IMR-90 (cell line): ENCODE measurements at places on chromosomes 4 and X. TPM values are rescaled to one million over a fixed set of nuclear protein-coding genes. Genes with fewer than 3 reads are reported as not detected.

ANXA3 gene
- total RNA-seq = 5.0 and 5.3 TPM in 2 replicates

PKD2 gene
- total RNA-seq = 51.3 and 96.7 TPM in 2 replicates

MSX1 gene
- 1.1 TPM in 2 replicates for total RNA-seq

MUC7 gene
- total RNA-seq = not detected in 2 replicates

CT45A8 gene
- not detected in 2 replicates for total RNA-seq

ZNF157 gene
- under 0.01 TPM in 1 of 2 replicates, not detected in the other for total RNA-seq

DNA sequence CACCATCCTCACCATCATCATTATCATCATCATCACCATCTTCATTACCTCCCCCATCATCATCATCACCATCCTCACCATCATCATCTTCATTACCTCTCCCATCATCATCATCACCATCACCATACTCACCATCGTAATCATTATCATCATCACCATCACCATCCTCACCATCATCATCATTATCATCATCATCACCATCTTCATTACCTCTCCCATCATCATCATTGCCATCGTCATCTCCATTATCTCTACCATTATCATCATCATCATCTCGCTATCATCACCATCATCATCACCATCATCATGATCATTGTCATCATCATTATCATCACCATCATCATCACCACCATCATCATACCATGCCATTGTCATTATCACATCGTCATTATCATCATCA, 362.9 kb downstream of the DHRSX start:
- no peak for DNase-seq

GRCh38 chr4:55729351-55730279, 90.0 kb upstream of the EXOC1L start:
- DNase-seq = no peak

DNA sequence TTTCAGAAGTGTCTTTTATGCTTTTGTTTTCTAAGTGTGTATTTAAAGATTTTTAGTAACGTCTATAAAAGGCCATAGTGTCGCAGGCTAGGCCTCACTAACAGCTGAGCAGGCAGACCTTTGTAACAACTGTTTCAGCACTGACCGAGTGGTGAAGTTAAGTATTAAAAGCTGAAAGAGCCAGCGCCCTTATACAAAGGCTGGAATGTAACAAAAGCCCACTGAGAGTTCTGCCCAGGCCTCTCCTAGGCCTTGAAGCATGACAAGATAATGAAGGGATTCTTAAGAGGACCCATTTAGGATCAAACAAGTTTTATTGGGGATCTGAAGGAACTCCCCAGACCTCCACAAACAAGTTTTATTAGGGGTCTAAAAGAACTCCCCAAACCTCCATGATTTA, 722.5 kb upstream of the PRKX start:
- DNase-seq = no peak
